COLO829 (cell line): ENCODE measurements at places on chromosomes 7 and 10.

GRCh38 chr10:88999625-89000024 lies 9.0 kb downstream of the FAS start:
- DNase-seq = no peak

- no peak for DNase-seq
Measured at GRCh38 chr10:11886851-11887250, 63.7 kb downstream of the PROSER2 start.

GRCh38 chr10:74587109-74587854 lies 239.1 kb upstream of the KAT6B start:
- no peak for DNase-seq

GRCh38 chr10:29346296-29347001 lies 57.6 kb downstream of the LYZL1 start:
- DNase-seq = no peak

GRCh38 chr10:69248117-69248730 lies 28.1 kb downstream of the HKDC1 start:
- DNase-seq = no peak

GRCh38 chr10:5090551-5090950 lies 3.7 kb upstream of the AKR1C3 start:
- DNase-seq = no peak

DNA sequence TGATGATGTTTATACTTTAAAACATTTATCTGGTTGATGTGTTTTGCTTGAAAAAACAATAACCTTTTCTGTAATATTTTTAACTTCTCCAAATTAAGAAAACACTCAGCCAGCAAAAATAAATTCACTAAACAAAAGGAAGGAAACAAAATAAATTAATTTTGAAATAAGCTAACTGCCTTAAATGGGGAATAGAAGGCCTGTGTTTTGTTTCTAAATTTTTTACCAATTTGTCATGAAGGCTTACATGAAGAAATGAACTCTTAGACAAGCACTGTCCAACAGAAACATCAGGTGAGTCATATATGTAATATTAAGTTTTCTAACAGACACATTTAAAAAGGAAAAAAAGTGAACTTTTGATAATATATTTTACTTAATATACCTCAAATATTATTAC lies 68.5 kb downstream of the LRRN3 start:
- no peak for DNase-seq
